Stimulated activated CD8-positive, alpha-beta memory T cell treated with anti-CD3 and anti-CD28 coated beads, Interleukin-7, amount 100 ng/mL, for 1 hour (primary cell): ENCODE measurements at places on chromosomes 11 and 22.
A peak's percentile ranks its signal among the peaks of the same experiment; 100 is the strongest.

- DNase-seq, result no peak
Observed at GRCh38 chr11:86115542-86116385, 46.9 kb upstream of the PICALM start.

- no peak for DNase-seq
Observed at GRCh38 chr11:2816941-2817421, 68.6 kb downstream of the CDKN1C start.

- DNase-seq, result no peak
Observed at GRCh38 chr11:71309611-71310010, 57.2 kb upstream of the SHANK2 start.

GRCh38 chr11:8503910-8504364 is 90.1 kb downstream of the STK33 start:
- no peak for DNase-seq

GRCh38 chr22:45208993-45209838 is 31.5 kb downstream of the KIAA0930 start:
- DNase-seq, result no peak

- no peak for DNase-seq
Observed at GRCh38 chr11:2944530-2944929, 15.3 kb upstream of the PHLDA2 start.

DNA sequence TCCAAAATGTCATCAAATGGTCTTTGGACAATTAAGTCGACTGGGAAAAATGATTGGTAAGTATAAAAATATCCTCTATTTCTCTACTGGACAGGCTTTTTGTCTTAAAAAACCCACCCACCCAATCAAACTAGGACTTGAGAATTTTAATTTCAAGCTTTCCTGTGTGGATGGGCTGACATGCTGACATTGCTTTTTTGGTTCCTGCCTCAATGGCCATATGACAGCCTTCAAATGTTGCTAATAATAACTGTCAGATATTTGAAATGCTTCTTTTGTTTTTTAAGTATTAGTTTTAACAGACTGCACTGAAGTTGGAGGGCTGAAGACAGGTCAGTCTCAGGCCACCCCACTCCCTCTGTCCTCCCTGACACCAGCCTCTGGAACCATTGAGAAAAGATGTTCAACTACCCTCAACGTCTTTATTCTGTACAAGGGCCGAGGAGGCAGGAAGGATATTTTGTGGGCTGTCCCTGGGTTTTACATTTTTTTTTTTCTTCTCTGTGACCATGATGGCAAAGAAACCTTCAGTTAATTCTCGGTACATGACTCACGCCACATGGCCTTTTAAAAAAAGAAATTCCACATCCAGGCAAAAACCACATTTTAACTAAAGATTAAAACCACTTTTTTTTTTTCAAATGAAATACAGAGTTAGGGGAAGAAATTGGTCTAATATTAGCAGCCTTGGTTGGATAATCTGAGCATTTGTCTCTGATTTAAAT is 130.4 kb downstream of the SLC1A2 start:
- DNase-seq, result no peak

- DNase-seq, result no peak
Observed at GRCh38 chr22:45552017-45552411, 49.3 kb downstream of the FBLN1 start.

- DNase-seq, result no peak
Observed at GRCh38 chr11:882596-882995, 28.0 kb downstream of the CHID1 start.

DNA sequence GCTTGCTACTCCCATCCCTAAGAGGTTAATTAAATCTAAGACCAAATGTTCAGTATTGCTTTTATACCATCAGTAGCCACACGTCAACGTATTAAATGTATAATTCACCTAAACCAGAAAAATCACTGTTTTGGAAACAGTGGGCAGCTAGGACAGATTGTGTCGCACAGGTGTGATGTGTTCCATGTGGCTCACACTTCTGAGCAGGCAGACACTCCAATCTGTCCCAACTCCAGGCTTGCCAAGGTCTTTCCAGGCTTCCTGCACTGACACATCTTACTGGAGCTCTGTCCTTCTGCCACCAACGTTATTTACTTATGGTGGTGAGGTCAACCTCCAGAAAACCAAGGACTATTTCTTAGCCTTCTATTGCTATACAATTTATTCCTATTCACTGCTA is 11.4 kb downstream of the SIAE start:
- no peak for DNase-seq

- no peak for DNase-seq
Observed at GRCh38 chr22:45231293-45231692, 9.4 kb downstream of the KIAA0930 start.

- no peak for DNase-seq
Observed at GRCh38 chr11:31932879-31933278, 121.8 kb upstream of the PAX6 start.

GRCh38 chr11:20089367-20089766 is 70.9 kb downstream of the DBX1 start:
- DNase-seq, result no peak

- DNase-seq, result no peak
Observed at GRCh38 chr11:76026281-76026680, 180.0 kb downstream of the WNT11 start.

DNA sequence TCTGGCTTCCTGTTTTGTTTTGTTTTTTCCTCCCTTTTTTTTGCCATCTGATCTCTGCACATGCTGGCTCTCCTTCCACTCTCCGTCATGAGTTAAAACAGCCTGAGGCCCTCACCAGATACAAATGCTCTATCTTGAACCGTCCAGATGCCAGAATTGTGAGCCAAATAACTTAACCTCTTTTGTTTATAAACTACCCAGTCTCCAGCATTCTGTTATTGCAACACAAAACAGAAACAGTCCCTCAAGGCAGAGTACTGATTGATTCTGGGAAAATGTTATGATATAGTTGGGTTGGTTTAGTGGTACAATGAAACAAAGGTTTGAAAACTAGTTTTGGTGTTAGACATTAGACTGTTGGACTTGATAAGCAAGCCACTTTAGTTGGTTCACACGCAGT is 1390.0 kb upstream of the RAG2 start:
- no peak for DNase-seq

DNA sequence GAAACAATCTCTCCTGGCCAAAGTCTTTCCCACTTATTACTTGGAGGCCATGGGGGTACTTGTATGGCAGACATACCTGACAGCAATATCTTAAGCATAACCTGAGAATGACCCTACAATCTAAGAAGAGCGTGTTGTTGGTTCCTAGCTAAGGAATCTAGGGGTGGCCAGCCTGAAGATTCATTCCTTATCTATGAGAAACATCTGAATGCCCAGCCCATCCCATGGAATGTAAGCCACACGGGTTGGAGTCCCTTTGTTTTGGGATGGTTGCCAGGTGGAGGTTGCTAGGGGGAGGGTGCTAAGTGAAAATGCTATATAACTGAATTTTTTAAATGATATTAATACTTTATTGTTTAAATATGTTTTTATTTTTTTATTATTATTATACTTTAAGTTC is 725.0 kb downstream of the ETS1 start:
- DNase-seq, result no peak

- DNase-seq, result no peak
Observed at GRCh38 chr11:7570938-7571521, 57.2 kb downstream of the PPFIBP2 start.

- DNase-seq, result no peak
Observed at GRCh38 chr22:48927591-48927990, 900.1 kb downstream of the BRD1 start.

DNA sequence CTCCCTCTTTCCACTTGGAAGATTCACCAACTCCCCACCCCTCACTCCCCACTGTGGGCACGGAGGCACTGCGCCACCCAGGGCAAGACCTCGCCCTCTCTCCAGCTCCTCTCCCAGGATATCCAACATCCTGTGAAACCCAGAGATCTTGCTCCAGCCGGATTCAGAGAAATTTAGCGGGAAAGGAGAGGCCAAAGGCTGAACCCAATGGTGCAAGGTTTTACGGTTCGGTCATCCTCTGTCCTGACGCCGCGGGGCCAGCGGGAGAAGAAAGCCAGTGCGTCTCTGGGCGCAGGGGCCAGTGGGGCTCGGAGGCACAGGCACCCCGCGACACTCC is 397 bp upstream of the CD44 start:
- DNase-seq, result no peak

- no peak for DNase-seq
Observed at GRCh38 chr11:62553839-62554361, 7.3 kb upstream of the AHNAK start.

GRCh38 chr11:29957431-29957830 is 59.4 kb downstream of the KCNA4 start:
- DNase-seq, result no peak

DNA sequence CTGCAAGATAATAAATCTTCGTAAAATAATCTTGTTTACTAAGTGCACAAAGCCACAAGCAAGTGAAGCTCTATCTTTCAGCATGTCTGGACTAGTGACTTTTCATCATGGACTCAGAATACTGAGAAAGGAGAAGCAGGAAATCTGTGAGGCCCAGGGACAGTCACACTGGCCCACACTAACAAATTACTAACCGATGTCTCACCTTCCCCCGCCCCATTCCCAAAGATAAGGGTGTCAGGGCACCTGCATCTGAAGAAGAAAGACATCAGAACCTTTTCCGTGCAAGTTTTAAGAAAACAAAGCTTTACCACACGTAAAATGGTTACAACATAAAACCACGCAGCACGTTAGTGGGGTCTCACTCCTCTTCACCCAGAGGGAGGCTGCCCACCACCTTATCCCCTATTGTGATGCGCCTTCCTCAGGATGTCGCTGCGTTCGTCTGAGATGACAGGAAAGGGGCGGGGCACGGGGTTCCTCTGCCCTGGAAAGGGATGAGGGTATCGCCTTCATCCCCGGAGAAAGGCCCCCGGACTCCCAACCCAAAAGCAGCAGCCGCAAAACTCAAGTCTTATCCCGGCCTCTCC is 616 bp downstream of the BTBD10 start:
- DNase-seq, result peak; percentile 21

GRCh38 chr11:76653012-76653673 is 17.4 kb downstream of the LRRC32 start:
- DNase-seq, result no peak

- no peak for DNase-seq
Observed at GRCh38 chr11:106369224-106369623, 291.8 kb downstream of the AASDHPPT start.

- DNase-seq, result no peak
Observed at GRCh38 chr22:47203554-47203991, 441.1 kb downstream of the TBC1D22A start.

DNA sequence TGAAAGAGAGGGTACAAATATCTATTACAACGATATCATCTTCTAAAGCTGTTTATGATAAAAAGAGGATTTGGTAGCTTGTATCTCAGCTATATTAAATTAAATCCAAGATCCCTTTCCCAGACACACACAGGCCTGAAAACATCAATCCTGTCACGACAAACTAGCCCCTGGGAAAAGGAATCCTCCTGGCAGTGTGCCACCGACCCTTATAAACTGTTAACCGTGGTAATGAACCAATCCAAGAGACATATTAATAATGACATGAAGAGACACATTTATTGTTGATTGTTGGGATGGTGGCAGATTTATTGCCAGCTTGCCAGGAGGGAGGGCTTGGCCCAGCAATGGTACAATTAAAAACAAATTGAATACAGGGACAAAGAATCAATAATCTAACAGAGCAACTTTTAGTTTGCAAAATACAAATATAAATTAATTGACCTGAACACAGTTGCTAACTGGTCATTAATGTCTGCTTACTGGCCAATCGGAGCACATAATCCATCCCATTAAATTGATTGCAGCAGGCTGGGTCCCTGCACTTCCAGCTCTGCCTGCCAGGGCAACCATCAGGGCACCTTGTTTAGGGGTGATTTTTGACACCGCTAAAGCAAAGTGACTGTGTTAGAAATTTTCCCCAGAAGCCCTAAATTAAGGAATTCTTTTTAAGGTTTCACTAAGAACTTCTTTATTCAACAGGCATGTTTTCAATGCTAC is 887.6 kb downstream of the OPCML start:
- DNase-seq, result no peak

DNA sequence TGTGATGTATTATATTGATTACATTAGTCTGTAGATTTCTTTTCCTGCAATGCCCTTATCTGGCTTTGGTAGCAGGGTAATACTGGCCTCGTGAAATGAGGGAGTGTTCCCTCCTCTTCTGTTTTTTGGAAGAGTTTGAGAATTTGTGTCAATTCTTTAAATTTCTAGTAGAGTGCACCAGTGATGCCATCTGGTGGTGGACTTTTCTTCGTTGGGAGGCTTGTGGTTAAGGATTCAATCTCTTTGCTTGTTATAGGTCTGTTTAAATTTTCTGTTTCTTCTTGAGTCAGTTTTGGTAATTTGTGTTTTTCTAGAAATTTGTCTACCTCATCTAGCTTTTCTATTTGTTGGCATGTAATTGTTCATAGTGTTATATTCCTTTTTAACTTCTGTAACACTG is 18.9 kb downstream of the SHANK3 start:
- DNase-seq, result no peak

DNA sequence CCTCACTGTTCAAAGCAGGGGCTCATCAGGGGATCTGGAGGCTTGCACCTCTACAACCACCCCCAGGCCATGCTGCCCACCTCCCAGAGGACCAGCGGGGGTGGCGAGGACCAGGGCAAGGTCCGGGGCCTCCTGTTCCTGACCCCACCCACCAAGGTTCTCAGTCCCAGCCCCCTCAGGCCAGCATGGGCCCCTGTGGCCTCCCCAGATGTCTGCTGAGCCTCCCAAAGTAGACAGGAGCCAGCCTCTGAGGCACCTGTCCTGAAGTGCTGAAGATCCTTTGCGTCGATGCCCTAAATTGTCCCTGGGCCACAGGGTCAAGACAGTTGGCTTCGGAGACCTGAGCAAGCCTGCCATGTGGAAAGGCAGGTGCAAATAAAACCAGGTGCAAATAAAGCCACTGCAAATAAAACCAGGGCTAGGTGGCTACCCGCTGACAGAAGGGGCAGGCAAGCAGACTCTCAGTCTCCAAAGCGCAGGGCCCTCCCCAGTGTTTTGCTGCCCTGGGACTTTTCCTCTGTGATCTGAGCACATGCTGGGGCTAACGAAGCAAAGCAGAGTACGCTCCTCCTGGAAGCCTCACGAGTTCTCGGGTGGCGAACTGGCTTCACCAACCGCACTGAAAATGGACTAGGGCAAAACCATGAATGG is 22.4 kb upstream of the ARFGAP3 start:
- no peak for DNase-seq

DNA sequence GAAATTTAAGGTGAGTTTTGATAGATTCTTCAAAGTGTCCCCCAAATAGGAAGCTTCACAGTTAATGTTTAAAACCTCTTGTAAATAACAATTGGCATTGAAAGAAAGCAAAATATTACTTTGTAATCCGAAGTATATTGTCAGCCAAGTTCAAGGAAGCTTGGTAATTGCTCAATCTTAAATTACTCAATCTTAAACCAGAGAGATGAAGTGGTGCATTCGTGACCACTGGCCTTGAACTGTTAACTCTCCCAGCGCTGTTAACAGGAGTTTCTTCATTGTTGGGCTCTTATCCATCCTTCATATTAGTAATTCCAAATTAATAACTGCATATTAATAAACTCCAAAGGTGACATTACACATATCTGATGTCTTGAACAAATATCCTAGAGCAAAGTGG is 20.6 kb upstream of the FDX1 start:
- DNase-seq, result no peak

- DNase-seq, result no peak
Observed at GRCh38 chr11:104547996-104548661, 350.1 kb downstream of the CASP12 start.

GRCh38 chr11:106288057-106288456 is 210.6 kb downstream of the AASDHPPT start:
- no peak for DNase-seq
